Stimulated activated CD4-positive, alpha-beta T cell treated with anti-CD3 and anti-CD28 coated beads, TNF-alpha, amount 100 ng/mL, for 4 hours (primary cell): ENCODE measurements at places on chromosomes 5 and 9.

DNA sequence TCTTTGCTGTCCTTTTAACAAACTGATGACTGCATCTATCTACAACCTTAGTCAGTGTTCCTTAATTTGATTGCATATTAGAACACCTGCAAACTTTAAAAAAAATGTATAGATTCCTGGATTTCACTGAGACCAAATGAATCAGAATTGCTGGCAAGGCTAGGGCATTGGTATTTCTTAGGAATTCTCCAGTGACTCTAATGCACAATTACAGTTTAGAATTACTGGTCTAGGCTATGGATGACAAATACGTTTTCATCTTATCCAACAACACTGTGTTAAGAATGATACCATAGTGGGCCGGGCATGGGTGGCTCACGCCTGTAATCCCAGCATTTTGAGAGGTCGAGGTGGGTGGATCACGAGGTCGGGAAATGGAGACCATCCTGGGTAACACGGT, 545.9 kb upstream of the RIOK2 start:
- DNase-seq = no peak

GRCh38 chr9:8693464-8693863, 893.9 kb upstream of the DMAC1 start:
- DNase-seq = no peak

GRCh38 chr5:168307925-168308584, 16.6 kb downstream of the WWC1 start:
- DNase-seq = no peak

DNA sequence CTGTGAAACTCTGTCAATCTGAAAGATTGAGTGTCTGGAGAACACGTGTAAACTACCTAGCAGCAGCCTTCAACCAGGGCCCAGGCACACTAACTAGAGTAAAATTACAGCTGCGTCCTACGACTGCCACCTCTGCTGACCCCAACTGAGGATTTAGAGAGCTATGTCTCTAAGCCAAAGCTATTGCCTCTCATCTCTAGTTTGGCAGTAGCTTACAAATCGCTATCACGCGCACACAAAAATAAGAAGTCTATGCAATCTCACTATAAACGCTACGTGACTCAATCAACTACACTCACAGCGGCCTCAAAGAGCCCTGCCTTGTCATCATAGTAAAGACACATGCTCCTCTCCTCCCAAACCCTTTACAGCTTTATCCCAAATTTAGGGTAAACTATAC, 8.7 kb downstream of the PPP6C start:
- DNase-seq = no peak

GRCh38 chr9:32627394-32627954, 8.0 kb downstream of the TAF1L start:
- DNase-seq = no peak

DNA sequence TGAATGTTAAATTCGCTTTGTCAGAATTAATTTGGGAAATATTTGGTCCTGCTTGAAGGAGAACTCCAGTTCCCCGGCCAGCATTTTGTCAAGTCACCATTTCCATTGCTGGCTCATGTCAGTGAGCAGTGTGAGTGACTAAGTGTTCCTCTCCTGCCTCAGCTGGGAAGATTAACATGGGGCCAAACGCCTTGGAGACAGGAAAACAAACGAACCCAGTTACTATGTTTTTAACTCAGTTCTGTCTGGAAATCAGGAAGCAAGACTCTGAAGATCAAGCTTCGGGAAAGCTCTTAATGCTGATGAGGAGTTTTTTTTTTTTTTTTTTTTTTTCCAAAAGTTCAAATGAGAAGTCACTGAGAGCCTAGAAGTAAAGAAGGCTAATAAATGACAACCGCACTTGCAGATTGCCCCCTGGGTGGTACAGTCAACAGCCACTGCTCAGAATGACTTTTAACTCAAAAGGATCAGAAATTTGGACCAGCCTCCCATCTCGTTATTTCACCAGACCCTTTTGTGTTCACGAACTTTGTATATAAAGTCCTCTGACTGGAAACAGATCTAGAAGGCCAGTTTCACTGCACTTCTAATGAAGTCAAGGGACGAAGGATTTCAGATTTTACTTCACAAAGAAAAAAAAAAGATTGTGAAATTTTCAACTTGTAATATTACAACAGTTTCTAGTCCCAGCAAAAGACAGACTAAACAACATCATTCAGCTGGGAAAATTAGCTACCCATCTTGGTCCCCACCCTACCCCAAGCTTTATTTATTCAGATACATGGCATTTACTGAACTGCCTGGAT, 121.3 kb downstream of the LHFPL2 start:
- no peak for DNase-seq

DNA sequence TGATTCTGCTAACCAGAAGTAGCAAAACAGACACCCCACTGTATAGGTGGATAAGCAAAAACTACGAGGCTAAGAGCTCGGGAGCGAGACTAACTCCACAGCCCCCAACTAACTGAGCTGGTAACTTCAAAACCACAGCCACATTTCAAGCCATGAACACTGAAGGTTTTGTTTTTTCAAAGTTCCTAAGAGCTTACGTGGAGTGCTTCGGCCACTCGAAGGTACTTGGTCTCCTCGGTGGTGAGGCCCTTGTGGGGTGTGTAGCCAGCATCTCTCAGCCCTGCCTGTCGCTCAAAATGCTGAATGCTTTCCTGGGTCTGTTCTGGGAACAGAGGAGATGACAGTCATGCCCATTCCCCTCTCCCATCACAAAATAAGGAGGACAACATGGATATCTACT, 11.1 kb downstream of the KIAA1191 start:
- no peak for DNase-seq

DNA sequence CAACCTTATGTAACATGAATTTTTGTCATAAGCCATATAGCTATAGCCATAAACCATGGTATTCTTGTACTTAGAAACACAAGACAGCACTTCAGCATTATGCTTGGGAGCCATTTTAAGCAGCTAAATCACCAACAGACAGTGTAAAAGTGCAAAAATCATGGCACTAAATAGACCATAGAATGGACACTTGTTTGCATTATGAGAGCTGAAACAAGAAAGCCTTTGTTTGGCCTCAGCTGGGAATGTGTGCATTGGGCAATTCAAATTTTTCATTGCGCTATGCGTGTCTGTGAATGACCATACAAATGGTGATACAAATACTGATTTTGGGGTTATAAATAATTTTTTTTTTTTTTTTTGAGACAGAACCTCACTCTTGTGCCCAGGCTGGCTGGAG, 23.7 kb downstream of the KDM4C start:
- no peak for DNase-seq

- no peak for DNase-seq
Measured at GRCh38 chr5:84450617-84451414, 66.1 kb upstream of the EDIL3 start.

DNA sequence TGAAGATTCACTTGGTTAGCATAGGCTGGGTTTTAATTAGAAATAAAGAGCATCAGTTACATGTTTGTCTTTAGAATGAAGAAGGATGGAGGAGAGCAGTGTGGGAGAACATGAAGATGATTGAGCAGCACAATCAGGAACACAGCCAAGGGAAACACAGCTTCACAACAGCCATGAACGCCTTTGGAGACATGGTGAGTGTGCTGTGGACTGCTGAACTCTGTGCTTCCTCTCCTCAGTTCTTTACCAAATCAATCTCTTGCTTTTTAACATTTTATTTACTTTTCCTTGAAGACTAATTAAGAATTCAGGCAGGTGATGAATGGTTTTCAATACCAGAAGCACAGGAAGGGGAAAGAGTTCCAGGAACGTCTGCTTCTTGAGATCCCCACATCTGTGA, 38.2 kb upstream of the SPATA31E1 start:
- DNase-seq = no peak

- DNase-seq = no peak
Measured at GRCh38 chr9:30757723-30758122, 1626.7 kb upstream of the ACO1 start.

DNA sequence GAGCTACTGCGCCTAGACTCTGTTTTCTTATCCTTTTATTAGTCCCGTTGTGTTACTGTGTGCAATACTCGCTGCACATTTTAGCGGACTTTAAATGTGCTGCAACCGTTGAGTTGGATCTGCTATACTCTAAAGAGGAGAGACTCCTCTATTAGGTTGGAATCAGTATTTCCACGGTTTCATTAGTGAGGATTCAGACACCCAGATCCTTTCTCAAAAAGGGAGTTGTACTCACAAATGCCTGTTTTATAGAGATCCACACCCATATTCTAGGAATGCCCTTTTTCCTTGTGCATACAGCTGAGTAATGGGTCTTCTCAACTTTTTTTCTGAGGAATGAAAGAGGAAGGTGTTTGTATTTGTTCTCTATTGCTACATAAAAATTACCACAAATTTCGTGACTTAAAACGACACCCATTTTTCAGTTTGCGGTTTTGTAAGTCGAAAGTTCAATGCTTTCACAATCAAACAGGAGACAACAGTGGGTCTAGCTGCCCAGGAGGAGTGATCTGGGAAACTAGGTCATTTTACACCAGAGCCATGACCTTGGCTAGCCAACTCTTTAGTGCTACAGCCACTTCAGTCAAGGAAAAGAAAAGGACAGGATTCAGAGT, 52.8 kb upstream of the SLC44A1 start:
- DNase-seq = no peak

GRCh38 chr5:169910393-169910792, 69.9 kb downstream of the INSYN2B start:
- no peak for DNase-seq

DNA sequence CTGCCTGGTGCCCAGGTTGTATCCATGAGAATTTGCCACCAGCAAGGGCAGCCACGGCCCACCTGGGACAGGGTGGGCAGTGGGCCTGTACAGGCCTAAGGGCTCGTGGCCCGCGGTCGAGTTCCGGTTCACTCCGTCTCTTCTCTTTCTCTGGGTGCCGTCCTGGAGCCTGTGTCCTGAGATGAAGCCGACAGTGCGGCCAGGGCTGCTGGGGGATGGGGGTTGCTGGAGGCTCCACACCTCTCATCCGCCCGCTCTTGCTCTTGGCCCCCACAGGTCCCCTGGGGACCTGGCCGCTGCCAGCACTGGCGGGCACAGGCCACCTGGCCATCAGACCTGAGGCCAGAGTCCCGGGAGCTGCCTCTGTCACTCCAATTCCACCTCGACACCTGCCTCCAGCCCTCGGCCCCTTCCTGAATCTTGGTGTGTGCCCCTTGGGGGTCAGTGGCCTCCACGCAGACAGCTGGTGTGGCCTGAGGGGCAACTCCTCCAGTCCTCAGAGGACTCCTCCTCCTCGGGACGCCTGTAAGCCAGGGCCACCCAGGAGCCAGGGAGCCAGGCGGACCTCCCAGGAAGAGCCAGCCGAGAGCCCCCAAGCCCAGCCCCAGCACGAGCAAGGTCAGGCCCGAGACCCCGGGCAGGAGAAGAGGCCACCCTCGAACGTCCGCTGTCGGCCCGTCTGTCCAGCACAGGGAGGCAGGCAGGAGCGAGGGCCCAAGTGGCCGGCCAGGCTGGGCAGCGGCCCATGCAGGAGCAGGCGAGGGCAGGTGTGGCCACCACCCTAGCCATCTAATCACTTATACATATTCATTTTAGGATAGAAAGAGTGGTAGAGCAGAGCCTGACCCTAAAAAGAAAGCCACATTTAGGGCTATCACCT, 5.2 kb downstream of the LRRC26 start:
- DNase-seq = no peak

DNA sequence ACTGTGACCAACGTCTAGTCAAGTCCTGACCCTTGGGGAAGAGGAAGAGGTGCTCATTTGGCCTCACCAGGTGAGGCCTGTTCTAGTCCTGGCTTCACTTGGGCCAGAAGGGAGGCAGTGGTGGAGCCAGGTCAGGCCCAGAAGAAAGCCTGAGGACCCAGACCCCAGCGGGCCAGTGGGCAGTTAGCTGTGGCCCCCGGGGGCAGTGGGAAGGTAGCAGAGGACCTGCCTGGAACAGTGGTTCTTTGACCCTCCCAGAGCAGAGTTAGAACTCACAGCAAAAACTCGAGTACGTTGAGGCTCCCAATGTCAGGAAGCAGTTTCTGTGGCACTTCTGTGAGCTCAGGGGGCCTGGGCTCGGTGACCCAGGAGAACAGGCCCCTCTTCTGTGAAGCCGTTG, 66.0 kb upstream of the GARNL3 start:
- no peak for DNase-seq

GRCh38 chr5:170238456-170239196, 5.8 kb downstream of the C5orf58 start:
- no peak for DNase-seq

GRCh38 chr9:132610661-132611060, 28.3 kb downstream of the BARHL1 start:
- DNase-seq = no peak

DNA sequence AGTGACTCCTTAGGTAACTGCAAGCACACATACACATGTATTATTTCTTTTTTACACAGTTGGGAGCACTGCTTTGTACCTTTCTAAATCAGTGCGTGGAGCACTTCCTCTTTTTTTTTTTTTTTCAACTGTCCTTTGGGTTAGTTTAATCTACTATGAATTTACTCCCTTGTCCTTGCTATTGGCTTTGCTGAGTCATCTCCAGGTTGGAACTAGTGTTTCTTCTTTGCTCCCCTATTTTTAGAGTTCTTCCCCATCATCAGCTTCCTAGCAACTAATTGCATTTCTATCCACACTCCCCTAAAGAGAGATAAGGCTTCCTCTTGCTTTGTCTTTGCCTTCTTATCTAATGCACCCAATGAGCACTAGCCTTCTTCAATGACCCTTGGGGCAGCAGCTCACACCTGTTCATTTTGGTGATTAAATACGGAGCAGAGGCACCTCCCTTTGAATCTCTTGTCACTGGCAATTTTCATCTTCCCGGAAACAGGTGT, 24.3 kb downstream of the S100Z start:
- no peak for DNase-seq

DNA sequence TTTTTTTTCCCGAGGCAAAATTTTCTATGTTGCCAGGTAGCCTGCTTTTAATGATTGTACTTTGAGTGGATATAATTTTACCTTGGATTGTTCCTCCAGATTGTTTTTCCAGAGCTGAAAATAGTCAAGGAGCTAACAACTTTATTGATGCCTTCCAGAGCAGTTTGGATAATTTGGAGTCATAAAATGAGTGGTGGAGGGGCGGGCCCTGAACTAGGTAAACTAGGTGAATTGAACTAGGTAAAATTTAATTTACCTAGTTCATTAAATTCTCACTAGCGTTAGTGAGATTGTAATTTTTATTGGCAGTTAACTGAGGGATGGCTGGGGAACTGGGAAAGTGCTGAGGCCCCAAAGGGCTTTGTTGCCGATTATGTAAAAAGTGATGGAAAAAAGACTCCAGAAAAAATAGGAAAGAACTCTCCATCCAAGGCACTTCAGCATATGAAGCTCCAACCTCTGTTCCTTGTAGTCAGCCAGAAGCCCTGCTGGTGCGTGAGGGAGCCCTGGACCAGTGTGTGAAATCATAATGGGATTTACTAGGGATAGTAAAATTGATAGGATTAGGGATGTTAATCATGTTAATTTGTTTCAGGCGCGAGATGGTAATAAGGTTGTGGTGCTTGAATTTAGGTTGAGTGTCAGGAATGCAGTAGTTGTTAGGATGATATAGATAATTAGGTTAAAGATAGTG, 1.7 kb downstream of the DNAJC25 start:
- no peak for DNase-seq
